ENCODE measurements at places on chromosomes 6 and 20.

- DNase-seq: no peak
These were observed 35.1 kb downstream of the PKIB start for GRCh38 chr6:122645256-122645655.

GRCh38 chr6:46758960-46759753 is 12.4 kb downstream of the ANKRD66 start:
- no peak for DNase-seq

DNA sequence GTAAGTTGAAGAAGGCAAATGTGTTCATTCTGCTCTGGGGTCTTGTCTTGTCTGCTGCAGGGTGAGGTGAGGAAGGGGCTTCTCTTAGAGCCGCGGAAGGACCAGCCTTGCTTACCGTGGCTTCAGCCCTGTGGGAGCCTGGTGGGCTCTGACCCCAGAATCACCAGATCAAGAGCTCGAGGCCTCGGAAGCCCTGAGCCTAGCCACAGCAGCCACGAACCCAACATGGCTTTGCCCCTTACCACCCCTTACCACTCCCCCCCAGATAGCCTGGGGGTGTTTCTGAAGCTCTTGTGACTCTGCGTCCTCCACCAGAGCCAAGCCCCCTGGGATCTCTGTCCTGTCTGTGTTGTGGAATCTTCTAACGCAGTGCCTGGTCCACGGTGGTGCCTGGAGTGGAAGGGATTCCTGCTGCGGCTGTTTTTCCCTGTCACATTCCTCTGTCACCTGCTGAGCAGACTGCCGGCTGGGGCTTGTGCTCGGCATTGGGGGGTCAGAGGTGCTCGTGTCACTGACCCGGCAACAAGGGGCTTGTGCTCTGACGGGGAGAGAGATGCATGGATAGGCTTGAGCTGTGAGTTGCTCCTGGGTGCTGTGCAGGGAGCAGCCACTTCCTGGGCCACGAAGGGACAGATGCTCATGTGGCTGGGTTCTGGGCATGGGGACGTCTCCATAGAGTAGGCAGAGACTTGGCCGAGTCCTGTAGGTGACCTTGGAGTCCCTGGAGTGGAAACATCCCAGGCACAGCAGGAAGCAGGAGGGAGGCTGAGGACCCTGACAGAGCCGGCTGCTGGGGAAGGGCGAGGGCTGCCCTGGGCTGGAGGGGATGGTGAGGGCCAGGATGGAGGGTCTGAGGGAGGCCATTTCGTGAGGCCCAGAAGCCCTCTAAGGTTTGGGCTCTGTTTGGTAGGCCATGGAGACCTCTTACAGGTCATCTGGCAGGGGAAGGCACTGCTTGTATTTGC is 316.0 kb downstream of the QKI start:
- DNase-seq: no peak

GRCh38 chr20:5482791-5483190 is 166.0 kb upstream of the PROKR2 start:
- DNase-seq: no peak

DNA sequence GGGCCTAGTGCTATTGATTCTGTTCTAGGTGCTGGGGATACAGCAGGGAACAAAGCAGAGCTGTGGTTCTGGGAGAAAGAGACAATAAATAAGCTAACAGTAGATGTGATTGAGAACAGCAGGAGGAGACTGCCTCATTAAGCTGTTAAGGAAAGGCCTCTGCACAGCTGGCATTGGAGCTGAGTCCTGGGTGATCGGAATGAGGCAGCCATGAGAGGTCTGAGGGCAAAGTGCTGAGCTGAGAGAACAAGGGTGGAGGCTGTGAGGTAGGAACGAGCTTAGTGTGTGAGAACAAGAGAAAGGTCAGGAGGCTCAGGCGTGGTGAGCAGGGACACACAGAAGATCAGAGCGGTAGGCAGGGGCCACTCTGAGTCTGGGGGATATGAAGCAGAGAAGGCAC is 18.3 kb downstream of the DDX27 start:
- no peak for DNase-seq

Data from Jurkat, Clone E6-1 (cell line).